Hair follicle dermal papilla cell (primary cell): ENCODE measurements at places on chromosomes 16 and 17. TPM values are rescaled to one million over a fixed set of nuclear protein-coding genes. Genes with fewer than 3 reads are reported as not detected.

RNF43 gene
- 0.12 and 0.32 TPM in 2 replicates for total RNA-seq

GAS7 gene
- 32.1 and 48.0 TPM in 2 replicates for total RNA-seq

CDH16 gene
- total RNA-seq = not detected in 2 replicates

CENPX gene
- 13.5 and 14.9 TPM in 2 replicates for total RNA-seq

CMTM1 gene
- total RNA-seq = 3.4 and 3.6 TPM in 2 replicates

DHX40 gene
- total RNA-seq = 59.7 and 70.3 TPM in 2 replicates

LHX1 gene
- not detected in 2 replicates for total RNA-seq

TNFRSF13B gene
- total RNA-seq = not detected in 2 replicates

GP1BA gene
- total RNA-seq = not detected in 2 replicates

CHCT1 gene
- 0.16 TPM in 1 of 2 replicates, not detected in the other for total RNA-seq

MT4 gene
- total RNA-seq = not detected in 2 replicates
